ENCODE measurements at places on chromosomes 11 and 22. TPM values are rescaled to one million over a fixed set of nuclear protein-coding genes. Genes with fewer than 3 reads are reported as not detected.

Gene ACRV1
- polyA plus RNA-seq: 0.03 TPM

Gene XKR3
- polyA plus RNA-seq: not detected

- DNase-seq: no peak
These were observed 79.7 kb upstream of the CSNK2A3 start for GRCh38 chr11:11432621-11433319.

- DNase-seq: no peak
These were observed 648.7 kb upstream of the CCDC179 start for GRCh38 chr11:23509023-23509422.

Gene OR5B21
- polyA plus RNA-seq: not detected

Gene NRGN
- 0.69 TPM for polyA plus RNA-seq
